ENCODE measurements at places on chromosomes 5 and 9. TPM values are rescaled to one million over a fixed set of nuclear protein-coding genes. Genes with fewer than 3 reads are reported as not detected.
A peak's percentile ranks its signal among the peaks of the same experiment; 100 is the strongest.

DNA sequence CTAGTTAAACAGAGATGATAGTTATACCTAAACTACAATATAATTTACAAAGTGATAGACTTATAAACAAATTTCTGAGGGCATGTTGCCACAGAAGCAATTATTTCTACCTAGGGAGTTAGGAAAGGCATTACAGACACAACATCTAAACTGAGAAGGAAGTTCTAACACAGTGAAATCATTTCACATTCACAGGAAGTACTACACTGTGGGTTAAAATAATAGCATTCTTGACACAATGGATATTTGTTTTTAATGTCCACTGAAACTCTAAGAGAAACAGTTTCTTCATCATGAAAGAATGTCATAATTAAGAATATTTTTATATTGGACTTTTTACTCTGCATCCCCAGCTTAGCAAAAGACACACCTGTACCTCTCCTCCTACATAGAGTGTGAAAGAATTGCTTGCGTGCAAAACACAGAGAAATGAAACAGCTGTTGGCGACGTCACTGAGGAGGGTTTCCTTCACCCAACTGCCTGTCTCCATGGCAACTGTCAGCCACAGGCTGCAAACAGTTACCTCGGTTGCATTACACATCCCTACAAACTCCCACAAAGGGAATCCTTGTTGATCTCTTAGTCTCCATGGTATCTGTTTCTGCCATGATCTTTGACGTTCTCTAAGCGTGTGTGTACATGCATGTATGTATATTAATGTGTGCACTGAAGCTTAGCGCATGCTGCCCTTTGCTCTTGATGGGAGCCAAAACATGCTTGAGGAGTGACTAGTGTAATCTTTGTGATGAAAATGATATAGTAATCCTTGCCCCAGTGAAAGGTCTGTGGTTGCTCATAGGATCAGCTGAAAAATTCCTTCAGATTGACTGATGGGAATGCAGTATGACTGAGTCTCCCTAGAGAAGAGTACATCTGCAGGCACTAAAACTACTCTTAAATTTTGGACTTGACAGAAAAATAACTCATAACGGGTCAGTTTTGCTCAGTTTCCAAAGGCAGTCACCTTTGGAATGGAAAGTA, 168.5 kb downstream of the ACTL7B start:
- DNase-seq: no peak

GRCh38 chr5:143886651-143887638, 75.0 kb downstream of the HMHB1 start:
- DNase-seq: peak; percentile 91

Gene RFESD
- 6.8 TPM for total RNA-seq

Gene GPR150
- total RNA-seq: 0.50 TPM

DNA sequence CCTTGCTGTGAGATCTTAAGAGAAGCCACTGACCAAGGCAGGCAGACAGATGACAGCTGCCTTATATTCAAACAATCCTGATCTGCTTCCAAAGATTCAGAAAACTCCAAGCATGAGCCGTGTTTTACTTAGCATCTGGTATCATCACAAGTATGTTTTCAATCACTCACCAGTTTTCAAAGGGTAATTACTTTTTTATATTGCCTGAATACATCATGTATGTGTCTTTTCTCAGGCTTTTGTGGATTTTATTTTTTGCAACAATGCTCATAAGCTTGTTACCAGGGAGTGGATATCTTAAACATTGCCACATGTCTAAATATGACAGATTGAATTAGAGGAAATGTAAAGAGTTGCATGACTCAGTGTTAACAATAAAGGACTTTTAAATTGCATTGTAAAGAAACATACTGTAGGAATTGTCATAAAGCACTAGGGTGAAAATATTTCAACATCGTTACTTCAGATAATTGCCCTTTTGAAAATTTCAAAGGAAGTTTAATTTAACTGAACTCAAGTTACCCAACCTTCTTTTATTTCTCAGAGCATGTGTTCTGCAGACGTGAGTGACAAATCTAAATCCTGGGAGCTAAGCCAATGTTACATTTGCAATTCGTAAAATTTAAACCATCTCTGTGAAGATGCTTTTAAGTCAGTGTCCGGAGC, 326.1 kb downstream of the PLK2 start:
- DNase-seq: no peak

Gene EFNA5
- total RNA-seq: 17.7 TPM

All from spinal cord (tissue), 10 donors.